ENCODE measurements at places on chromosomes 4 and X.

DNA sequence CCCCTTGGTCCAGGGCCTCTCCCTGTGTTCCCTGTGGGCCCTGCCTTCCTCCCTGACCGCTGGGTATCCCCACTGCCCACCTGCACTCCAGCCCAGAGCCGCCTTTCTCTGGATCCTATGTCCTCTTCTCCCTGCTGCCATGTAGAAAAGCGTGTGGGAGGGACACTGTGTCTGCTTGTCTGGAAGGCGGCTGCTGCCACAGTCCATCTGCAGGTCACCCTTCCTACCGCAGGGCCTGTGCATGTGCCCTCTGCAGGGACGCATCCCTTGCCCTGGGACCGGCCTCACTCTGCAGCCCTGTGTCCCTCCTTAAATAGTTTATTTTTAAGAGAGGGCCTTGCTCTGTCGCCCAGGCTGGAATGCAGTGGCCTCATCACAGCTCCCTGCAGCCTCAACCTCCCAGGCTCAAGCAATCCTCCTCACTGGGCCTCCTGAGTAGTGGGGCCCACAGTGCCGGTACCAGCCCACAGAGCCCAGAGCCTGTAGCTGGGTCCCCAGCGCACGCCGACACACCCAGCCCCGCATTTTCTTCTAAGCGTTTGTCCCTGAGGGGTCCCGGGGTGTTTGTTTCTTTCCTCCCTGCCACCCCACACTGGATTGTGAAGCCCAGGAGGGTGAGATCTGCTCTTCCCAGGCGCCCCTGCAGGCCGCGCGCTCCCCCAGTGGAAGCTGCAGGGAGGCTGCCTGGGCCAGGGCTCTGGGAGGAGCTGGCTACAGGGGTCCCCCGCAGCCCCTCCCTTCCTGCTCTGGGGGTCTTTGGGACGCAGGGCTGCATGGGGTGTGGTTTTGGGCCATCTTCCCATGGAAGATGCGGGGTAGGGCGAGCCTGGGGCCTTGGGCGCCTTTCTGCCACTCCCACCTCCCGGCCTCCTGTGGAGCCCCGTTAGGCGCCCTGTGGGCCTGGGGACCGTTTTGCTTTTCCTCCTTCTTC lies 12.8 kb upstream of the NAT8L start:
- DNase-seq: no peak

- DNase-seq: no peak
Measured at GRCh38 chrX:28888416-28888815, 301.2 kb downstream of the IL1RAPL1 start.

DNA sequence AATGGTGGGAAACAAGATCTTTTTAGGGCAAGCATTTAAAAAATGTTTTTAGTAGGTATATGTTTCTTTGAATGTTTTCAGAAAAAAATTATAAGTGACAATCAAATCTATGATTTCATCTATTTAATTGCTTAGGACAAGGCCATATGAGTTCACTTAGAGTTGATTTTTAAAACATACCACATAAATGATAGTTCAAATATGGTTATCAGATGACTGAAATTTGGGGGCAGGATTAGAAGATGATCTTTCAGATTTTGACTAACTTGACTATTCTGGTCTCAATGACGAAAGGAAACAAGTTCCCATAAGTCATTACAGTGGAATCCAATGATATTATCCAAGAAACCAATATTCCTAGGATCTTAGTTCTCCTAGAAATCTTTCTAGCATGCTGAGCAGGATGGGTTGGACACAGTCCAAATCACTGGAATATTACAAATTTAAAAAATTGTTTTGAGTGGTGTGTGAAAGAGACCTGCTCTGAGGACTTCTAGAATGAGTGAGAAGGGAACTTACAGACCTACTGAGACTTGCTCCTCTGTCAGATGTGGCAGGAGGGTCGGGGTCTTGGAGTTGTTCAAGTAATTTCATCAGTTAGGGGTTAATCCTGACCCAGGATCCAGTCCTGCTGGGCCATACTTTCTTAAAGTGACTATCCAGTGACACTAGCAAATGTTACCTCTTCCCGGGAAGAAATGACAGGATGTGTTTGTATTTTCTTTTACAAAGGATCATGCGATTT lies 20.0 kb downstream of the RHOH start:
- DNase-seq: no peak

GRCh38 chr4:11505221-11505971 lies 76.7 kb upstream of the HS3ST1 start:
- no peak for DNase-seq

GRCh38 chrX:135536877-135537276 lies 16.4 kb downstream of the INTS6L start:
- DNase-seq: no peak

- no peak for DNase-seq
Measured at GRCh38 chr4:40723728-40724127, 26.0 kb upstream of the NSUN7 start.

- DNase-seq: no peak
Measured at GRCh38 chr4:157048248-157048647, 27.7 kb upstream of the GLRB start.

GRCh38 chr4:112296949-112297880 lies at the start of gene ALPK1:
ALPK1 (plus strand) TSS chr4:112297369.
- DNase-seq: no peak

DNA sequence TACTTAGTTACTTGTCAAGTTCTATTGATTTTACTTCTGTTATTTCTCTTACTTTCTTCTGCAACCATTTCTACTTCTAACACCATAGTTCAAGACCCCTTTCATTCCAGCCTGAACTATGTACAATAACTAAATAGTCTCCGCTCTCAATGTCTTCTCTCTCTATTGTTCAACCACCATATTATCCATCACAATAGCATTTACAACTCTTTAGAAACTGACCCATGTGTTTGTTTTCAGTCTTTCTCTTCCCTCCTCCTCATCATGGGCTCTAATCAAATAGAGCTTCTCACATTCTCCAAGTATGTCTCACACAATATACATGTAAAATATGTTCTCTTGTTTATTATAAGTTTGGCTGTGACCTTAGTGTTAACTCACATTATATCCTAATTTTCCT lies 143.6 kb downstream of the ZAR1 start:
- no peak for DNase-seq

GRCh38 chr4:168317621-168318020 lies 931 bp downstream of the DDX60 start:
- no peak for DNase-seq

- DNase-seq: no peak
Measured at GRCh38 chr4:128461291-128462102, 173.9 kb upstream of the PGRMC2 start.

- no peak for DNase-seq
Measured at GRCh38 chr4:153109296-153109849, 94.9 kb upstream of the TRIM2 start.

- no peak for DNase-seq
Measured at GRCh38 chr4:33057736-33058135, 2337.6 kb downstream of the PCDH7 start.

DNA sequence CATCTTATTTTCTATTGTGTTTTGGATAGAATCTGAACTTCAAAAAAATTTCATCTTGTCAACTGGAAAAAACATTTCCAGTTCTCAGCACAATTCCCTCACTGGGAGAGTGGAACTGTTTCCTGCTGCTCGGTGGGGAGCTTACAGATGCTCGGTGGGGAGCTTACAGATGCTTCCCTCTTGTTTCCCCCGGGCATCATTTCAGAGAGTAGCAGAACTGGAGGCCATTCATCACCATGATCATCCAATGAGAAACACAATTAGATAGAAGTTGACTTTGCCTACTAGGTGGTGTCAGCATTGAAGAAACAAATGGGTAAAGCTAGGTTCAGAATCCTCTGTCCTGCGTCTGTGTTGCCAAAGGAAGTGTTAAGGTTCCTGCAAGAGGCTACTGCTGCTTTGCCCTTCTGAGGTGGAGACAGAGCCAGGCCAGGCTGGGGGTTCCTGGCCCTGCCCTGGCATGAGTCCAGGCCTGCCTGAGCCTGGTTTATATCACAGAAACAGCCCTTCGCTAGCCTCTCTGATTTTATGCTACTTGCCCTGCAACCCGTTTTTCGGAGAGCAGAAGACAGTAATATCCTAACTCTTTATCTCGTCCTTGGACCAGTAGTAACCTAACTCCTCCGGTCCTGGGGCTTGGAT lies 70.6 kb downstream of the TAPT1 start:
- DNase-seq: no peak

GRCh38 chr4:150999086-150999485 lies 16.0 kb downstream of the LRBA start:
- DNase-seq: no peak

DNA sequence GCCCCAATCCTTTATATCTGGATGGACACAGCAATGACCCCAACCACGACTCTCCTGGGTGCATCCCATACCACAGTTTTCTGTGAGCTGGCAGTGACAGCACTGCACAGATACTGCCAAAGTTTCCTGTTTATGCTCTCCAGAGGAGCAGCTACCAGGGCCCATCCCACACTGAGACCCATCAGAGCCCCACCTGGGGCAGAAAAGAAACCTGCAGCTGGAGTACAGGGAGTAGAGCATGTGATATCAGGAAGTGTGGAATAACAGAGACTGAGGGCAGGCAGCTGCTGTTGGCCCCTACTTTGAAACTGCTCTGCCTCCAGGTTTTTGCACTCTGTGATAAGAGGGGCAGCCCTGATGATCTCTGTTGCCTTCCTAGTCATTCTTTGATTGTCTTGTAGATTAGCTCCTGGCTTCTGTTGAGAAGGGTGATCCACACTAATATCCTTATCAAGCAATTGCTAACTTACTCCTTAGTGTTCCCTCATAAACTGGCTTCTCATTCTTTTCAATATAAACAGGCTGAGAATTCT lies 526.3 kb upstream of the TECRL start:
- no peak for DNase-seq

DNA sequence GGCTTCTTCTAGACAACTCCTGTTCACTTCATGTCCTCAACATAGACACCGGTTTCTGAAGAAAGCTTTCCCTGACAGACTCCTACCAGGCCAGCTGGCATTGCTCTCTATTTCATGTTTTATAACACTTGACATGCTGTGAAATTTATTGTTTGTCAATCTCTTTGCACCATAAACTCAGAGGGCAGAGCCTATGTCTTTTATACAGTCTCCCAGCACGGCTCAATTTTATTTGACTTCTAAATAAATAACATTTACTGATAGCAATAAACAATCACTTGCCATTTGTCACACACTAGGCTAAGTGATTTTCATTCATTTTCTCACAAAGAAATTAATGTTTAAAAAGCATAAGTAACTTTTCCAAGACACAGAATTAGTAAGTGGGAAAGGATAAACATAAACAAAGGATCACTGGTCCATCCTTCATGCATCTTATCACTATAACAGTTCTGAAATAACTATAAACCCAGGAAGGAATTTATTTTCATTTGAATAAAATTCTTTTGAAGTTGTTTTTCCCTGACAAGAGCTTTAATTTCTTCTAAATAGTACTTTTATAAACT lies 577.6 kb downstream of the TECRL start:
- DNase-seq: no peak

DNA sequence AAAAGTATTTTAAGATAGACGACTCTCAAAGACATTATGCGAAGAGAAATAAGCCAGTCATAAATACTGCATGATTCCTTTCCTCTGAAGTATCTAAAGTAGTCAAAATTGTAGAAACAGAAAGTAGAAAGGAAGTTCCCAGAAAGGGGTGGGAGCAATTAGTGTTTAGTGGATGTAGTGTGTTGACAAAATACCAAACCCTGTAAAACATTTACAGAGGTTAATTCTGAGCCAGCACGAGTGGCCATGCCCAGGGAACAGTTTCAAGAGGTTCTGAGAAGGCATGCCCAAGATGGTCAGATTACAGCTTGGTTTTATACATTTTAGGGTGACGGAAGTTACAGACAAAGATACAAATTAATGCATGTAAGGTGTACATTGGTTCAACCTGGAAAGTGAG lies 34.4 kb upstream of the SLC25A4 start:
- DNase-seq: no peak

DNA sequence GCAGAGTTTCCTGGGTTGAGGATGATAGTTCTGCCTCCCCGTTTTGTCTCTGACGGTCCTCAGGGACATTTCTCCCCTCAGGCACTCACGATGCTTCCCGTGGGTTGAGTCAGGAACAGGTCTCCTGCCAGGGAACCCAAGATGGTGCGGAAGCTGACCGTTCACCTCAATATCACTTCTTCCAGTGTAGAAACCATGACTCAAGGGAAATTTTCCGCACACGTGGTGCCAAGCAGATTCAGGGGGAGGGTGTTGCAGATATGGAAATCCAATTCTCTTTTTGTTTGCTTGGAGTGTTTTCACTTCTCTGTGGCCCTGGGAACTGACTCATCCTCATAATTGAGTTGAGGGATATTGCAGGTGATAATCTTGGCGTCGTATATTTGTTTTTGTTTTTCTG lies 46.7 kb downstream of the CXorf49B start:
- no peak for DNase-seq

DNA sequence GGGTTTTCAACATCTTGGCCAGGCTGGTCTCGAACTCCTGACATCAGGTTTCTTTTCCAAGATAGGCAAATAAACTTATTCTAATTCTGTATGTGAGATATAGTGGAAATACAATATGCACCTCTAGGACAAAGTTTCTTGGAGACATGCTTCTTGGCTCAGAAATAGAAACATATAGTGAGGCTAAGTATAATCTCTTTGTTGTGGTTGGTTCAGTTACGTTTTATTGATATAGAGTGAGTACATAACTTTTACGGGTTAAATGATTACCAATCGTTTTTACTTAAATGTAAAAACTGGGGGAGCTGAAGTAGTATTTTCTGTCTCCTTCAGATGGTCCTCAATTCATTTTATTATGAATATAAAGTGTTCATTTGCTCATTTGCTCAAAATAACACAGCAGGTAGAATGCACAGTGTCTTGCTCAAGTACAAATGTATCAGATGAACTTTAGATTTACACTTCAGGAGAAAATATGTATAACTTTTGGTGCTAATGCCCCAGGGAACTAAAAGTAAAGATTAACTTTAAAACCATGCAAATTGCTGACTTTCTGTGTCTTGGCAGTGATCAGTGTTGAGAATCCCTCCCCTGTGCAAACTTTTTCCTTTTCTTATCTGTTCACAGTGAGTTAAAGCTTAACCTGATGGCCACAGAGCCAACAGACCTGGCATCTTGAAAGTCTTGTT lies 77.6 kb downstream of the AFF1 start:
- no peak for DNase-seq

GRCh38 chr4:140122891-140123290 lies 31.1 kb downstream of the MAML3 start:
- no peak for DNase-seq

DNA sequence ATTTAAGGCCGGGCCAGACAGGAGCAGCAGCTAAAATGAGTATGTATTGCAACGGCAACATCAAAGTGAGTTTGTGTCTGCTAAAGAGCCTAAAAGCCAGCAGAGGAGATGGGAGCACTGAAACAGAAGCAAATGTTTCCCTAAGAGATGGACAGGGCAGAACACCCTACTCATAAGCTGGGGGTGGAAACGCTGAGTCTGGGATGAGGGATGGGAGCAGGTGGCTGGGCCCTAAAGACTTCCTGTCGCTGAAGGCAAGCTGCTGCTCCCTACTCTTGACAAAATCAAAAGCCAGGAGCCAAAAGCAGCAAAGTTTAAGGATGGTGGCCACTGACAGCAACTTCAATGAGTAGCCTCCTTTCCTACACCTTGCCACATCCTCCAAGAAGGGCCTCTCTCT lies 40.6 kb upstream of the NAP1L5 start:
- DNase-seq: peak; percentile 19

DNA sequence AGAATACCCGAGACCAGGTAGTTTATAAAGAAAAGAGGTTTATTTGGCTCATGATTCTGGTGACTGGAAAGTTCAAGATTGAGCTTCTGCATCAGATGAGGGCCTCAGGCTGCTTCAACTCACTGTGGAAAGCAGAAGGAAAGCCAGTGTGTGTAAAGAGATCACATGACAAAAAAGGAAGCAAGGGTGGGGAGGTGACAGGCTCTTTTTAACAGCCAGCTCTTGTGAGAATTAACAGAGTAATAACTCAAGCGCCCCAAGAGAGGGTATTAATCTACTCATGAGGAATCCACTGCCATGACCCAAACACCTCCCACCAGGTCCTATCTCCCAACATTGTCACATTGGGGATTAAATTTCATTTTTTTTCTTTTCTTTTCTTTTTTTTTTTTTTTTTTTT lies 6.3 kb upstream of the YIPF6 start:
- no peak for DNase-seq
